CD4-positive, CD25-positive, alpha-beta regulatory T cell (primary cell): ENCODE measurements at places on chromosomes 4 and X.

- no peak for DNase-seq
These were observed 69.8 kb downstream of the GAB1 start for GRCh38 chr4:143406523-143406922.

GRCh38 chr4:106315476-106315967 is 487 bp downstream of the TBCK start:
- DNase-seq: no peak

DNA sequence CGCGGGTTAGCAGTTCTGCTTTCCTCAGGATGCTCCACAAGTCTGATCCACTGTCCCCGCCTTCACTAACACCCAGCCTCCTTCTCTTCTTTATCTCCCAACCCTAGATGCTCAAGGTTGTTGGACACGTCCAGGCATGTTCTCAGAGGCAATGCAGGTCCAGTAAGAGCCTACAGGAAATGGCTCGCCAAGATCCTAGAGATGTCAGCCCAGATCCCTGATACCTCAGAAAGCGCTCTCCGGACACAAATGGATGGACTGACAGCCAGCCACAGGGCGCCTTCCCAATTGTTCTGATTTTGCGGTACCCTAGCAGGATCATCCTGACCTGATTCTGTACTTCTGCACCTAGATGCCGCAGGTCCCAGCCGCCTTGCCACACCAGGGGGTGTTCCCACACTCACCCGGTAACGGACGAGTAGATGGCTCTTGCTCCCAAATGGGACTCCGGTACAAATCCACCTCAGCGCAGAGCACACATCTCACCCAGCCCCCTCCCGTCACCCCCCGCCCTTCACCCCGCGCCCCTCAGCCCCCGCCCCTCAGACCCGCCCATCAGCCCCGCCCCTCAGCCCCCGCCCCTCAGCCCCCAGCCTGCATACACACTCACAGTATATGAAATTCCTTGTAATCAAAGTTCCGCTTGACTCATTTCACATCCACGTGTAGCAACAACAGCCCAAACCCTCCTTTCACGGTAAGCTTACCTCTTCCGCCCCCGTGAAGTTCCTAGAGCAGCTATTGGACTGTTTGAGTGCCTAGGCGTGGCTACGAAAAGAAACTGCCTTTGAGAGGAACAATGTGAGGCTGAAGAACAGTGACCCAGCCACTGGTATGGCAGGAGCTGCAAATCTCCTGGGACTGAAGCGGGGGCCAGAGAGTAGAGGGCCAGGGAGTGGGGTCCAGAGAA is at the start of gene EDA2R:
TSS of gene EDA2R (minus strand) at position 488 of the 910 bp plus-strand sequence. CDS start 23,058 bp downstream, outside the sequence.
- DNase-seq: no peak

GRCh38 chr4:115149106-115149505 is 35.7 kb upstream of the NDST4 start:
- DNase-seq: no peak

DNA sequence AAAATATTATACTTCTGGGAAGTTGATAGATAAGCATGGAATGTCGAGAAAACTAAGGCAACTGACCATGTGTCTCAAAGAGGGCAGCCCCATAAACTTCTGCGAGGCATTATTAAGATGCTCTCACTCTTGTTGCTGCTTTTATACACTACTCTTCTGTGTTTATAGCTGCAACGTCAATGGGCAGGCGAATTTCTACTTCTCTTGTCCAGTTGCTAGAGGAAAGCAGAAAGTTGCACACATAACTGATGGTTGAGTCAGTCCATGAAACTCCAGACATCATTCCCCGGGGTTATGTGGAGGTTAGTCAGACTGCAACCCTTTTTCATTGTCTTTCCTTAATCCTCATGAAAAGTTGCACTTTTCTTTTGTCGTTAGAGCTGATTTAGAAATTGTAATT is 39.8 kb downstream of the VCX3B start:
- DNase-seq: no peak
